Stimulated activated CD4-positive, alpha-beta T cell treated with anti-CD3 and anti-CD28 coated beads, Interleukin-15, amount 100 ng/mL, for 1 hour (primary cell): ENCODE measurements at places on chromosomes 13 and 19.

GRCh38 chr13:93244141-93244917 is 17.7 kb downstream of the GPC6 start:
- DNase-seq, result no peak

- DNase-seq, result no peak
These were observed 573.8 kb upstream of the MIR17HG start for GRCh38 chr13:90773681-90774080.

- no peak for DNase-seq
These were observed 72.6 kb upstream of the C13orf46 start for GRCh38 chr13:114046431-114046975.

GRCh38 chr19:11539495-11540365 is 1.1 kb downstream of the CNN1 start:
- no peak for DNase-seq

- DNase-seq, result no peak
These were observed 61.0 kb upstream of the F7 start for GRCh38 chr13:113044391-113045114.

GRCh38 chr19:13215572-13216380 is 65.6 kb downstream of the IER2 start:
- DNase-seq, result no peak

GRCh38 chr13:85741017-85741416 is 58.2 kb downstream of the SLITRK6 start:
- no peak for DNase-seq

- DNase-seq, result no peak
These were observed 2.3 kb downstream of the HSPB6 start for GRCh38 chr19:35754370-35755130.

- no peak for DNase-seq
These were observed 13.9 kb downstream of the MPND start for GRCh38 chr19:4357095-4357797.

GRCh38 chr19:15113245-15114152 is 6.3 kb downstream of the SYDE1 start:
- DNase-seq, result no peak

GRCh38 chr19:2119921-2120785 is 23.4 kb downstream of the IZUMO4 start:
- no peak for DNase-seq

DNA sequence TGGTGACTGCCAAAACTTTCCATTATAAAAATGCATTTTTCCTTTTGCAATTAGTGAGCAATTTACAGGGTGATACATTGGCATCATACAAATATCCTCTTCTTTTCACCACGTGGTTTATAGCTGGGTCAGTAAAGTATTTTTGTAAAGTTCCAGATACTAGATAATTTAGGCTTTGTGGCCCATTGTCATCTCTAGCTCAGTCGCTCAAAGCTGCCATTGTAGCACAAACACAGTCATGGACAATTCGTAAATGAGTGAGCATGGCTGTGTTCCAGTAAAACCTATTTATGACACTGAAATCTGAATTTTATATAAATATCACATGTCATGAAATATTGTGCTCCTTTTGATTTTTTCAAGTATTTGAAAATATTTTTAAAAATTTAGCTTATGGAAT is 162.9 kb downstream of the USP12 start:
- no peak for DNase-seq
